Astrocyte of the hippocampus (primary cell): ENCODE measurements at places on chromosomes 4 and X.

- peak; percentile 1 for DNase-seq
These were observed 708.8 kb upstream of the GRIA3 start for GRCh38 chrX:122475306-122475705.

DNA sequence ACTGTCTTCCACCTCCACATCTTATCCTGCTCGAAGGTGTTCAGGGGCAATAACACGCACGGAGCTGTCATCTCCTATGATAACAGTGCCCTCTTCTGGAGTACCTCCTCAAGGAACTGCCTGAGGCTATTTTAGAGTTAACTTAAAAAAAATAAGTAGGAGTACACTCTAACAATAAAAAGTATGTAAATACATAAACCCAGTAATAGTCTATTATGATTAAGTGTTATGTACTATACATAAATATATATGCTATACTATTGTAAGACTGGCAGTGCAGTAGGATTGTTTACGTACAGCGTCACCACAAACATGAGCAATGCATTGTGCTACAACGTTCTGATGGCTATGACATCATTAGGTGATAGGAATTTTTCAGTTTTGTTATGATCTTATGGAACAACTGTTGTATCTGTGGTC lies 34.5 kb upstream of the TLR2 start:
- peak; percentile 23 for DNase-seq

GRCh38 chr4:32986236-32986635 lies 2266.1 kb downstream of the PCDH7 start:
- DNase-seq, result no peak

DNA sequence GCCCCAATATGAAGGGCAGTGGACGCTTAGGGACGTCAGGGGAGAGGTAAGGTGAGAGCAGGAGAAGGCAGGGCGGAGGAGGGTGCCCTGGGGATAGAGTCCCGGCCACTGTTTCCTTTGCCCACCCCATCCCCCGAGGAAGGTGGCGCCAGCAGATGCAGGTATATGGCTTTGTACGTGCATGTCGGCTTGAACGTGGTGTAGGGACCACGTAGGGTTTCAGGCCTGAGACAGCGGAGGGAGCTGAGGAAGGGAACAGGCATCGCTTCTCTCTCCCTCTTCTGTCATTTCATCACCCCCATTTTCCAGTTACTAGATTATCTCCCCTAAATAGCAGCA lies 97.9 kb downstream of the PHKA2 start:
- no peak for DNase-seq

GRCh38 chr4:141021397-141022110 lies 111.7 kb downstream of the RNF150 start:
- DNase-seq, result no peak

DNA sequence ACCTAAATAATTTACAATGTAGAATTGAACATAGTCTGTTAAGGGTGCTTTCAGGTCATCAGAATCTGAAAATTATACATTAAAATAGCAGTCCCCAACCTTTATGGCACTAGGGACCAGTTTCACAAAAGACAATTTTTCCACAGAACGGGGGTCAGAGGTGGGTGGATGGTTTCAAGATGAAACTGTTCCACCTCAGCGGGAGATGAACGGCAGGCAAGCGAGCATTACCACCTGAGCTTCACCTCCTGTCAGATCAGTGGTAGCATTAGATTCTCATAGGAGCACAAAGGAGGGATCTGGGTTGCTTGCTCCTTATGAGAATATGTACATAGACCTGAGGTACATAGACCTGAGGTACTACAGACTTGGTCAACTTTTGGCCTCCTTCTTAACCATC lies 29.0 kb downstream of the LRBA start:
- no peak for DNase-seq

DNA sequence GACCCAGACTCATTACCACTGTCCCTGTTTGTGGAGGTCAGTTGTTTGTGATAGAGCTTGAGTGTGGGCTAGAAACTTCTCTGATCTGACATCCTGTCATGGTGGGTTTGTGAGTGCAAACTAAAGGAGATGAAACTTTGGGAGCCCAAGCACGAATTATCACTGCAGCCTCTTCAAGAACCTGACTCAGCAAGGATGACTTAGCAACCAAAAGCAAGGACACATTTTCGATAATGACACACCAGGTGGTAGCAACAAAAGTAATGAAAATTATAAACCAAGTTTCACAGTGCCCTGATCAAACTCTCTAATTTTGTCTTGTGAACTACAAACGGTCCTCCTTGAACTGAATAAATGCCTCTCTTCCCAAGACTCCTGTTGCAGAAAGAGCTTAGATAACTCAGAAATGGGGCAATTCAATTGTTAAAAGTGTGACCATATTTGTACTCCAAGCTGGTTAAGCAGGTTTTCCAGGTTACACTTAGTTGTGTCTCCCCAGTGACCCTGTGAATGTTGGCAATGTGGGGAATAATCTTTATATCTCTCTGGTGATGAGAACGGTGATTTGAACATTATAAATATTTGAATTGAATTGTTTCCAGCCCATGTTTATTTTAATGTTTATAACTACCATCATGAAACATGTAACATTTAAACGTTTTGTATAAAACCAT lies 52.6 kb upstream of the ATP8A1 start:
- no peak for DNase-seq

DNA sequence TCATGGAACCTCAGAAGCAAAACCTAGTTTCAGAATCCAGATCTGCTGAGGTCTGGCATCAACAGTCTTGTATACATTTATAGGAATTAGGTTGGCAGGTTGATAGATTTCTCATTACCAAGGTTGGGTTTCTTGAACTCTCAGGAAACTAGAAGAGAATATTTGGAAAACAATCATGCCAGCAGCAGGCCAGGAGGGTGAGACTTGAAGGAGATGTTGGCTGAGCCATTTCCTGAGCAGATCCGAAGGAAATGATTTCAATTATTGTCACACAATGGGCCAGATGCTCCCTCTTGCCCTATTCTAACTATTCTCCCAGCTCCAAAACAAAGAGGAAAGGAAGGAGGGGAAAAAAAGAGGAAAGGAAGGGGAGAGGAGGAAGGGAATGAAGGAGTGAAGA lies 45.2 kb downstream of the SHROOM4 start:
- DNase-seq, result no peak

GRCh38 chrX:66994729-66995128 lies 355.9 kb upstream of the EDA2R start:
- DNase-seq, result no peak

- DNase-seq, result no peak
These were observed 705.9 kb upstream of the AGA start for GRCh38 chr4:178148106-178148505.

- DNase-seq, result peak; percentile 13
These were observed 153.0 kb upstream of the TRPC5 start for GRCh38 chrX:112235547-112235946.

DNA sequence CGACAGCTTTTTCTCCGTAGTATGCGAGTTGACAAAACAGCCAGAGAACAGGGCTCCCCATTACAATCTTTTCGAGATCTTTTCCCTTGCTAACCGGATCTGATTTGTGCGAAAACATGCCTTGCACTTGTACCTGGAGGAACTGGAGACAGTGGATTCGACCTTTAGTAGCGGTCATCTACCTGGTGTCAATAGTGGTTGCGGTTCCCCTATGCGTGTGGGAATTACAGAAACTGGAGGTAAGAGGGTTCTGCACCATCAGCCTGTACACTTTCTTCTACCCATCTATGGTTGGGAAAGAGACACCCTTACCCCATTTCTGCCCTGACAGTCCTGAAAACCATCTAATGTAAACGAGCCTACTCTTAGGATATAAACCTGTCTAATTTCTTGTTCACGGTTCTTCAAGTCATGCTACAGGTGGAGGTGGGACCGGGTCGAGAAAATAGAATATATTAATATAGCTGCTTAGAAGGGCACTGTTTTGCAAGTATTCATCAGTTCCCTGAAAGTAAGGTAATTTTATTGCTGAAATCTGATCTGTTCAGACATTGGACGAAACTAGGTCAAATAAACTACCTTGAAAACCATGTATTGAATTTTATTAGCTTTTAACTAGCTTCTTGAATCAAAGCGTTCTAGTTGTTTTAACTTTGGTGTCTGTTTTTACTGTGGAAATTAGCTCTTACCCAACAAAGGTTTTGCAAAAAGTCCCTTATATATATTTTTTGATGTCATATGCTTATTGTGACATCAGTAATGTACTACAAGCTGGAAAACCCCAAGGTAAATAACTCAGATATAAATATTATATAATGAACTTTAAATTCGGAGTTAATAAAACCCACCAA lies 869 bp downstream of the TMEM184C start:
- DNase-seq, result no peak

DNA sequence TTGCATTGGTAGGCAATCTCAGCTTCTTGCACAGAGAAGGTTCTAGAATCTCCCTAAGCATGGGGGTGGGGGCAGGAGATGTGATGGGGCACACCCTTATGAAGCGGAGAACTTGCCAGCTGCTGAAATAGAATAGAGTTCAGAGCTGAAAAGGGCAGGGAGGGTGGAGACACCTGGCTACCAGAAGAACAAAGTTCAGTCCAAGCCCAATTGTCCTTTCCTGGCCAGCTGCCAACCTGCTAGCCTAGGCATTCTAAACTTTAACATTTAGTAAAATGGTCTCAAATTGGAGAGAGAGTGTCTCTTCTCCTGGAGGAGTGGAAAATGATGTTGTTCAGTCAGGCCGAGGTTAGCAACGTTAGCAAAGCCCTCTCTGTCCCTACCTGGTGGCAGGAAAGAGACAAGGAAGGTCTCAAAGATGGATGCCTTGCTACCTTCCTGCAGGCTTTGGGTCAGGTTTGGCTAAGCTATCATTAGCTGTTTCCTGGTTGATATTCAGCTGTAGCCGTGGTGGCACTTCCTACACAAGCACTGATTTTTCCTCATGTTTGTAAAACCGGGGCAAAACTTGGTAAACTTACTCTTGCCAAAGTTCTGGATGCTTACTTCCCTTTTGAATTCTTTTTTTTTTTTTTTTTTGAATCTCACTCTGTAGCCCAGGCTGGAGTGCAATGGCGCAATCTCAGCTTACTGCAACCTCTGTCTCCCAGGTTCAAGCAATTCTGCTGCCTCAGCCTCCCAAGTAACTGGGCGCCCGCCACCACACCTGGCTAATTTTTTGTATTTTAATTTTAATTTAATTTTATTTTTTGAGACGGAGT lies 34.7 kb upstream of the NYX start:
- DNase-seq, result no peak

DNA sequence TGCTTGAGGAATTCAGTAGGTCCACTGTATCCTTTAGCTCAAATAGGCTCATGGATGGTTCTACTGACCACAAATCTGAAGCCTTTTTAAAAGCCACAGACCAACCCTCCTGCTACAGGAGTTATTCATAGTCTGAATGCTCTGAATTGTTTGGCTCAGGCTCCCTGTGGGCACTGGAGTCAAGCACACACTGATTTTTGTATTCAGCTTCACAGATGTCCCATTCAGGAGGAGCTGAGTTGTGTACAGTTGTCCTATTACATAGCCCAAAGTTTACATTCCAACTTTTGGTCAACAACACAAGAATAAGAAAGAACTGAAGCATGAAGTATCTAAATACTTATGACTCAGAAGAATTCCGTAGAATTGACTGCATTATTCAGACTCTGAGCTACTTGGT lies 243.9 kb downstream of the UNC5C start:
- peak; percentile 95 for DNase-seq
